ENCODE measurements at places on chromosomes 5 and 9.

DNA sequence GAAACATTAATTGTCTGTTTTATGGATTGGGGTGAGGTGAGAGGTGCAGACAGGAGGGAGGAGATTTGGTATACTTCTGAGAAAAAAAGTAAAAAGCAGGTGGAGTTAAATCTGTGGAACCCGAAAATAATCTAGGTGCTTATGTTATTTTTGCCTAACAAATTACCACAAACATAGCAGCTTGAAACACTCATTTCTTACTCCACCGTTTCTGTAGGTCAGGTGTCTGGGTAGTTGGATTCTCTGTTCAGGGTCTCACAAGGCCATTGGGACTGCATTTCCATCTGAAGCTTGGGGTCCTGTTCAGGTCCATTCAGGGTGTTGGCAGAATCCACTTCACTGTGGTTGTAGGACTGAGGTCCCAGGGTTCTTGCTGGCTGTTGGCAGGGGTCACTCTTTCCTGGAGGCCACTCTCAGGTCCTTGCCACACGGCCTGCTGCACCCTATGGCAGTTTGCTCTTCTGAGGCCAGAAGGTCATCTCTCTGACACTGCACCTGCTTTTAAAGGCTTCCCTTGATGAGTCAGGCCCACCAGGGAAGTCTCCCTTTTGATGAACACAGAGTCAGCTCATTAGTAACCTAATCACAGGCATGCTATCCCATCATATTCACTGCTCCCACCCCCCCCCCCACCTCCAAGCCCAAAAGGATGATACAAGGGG is 82.2 kb downstream of the TRIO start:
- DNase-seq: no peak

DNA sequence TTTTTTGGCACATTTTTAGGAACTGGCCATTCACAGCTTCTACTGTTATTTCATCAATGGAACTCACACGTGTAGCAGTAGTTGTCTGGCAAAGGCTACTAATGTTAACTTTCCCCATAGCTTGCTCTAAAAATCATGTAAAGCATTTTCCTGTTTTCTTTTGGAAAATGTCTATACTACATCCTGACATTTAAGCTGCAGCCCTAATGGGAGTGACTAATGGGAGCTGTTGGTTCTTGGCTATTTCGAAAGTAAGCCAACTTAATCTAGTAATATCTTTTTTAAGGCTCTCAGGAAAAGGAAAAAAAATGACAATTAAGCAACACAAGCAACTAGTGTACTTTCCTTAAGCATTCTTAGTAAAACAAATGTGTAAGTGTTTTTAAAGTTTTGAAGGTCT is 169.2 kb downstream of the SLC12A2 start:
- DNase-seq: no peak

GRCh38 chr5:94614156-94614805 is 4.1 kb downstream of the KIAA0825 start:
- no peak for DNase-seq

GRCh38 chr5:64619609-64620008 is 70.7 kb upstream of the SHISAL2B start:
- DNase-seq: no peak

GRCh38 chr9:115210699-115211098 is 92.7 kb upstream of the TNC start:
- no peak for DNase-seq

DNA sequence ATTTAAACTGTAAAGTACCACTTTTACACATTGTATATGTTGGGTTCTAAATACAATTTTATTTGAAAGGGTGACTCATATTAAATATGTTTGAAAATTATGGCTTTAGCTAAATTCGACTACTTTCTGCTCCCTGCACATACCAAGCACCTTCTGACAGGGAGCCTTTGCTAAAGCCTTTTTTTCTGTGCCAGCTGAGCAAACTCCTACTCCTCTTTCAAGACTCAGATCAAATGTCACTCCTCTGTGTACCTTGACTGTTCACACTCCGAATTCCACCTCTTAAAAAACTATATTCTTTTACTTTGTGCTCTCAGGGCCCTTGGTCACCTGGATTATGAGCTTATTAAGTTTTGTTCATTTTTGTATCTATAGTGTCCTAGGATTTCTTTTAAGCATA is 6.5 kb upstream of the OXCT1 start:
- no peak for DNase-seq

DNA sequence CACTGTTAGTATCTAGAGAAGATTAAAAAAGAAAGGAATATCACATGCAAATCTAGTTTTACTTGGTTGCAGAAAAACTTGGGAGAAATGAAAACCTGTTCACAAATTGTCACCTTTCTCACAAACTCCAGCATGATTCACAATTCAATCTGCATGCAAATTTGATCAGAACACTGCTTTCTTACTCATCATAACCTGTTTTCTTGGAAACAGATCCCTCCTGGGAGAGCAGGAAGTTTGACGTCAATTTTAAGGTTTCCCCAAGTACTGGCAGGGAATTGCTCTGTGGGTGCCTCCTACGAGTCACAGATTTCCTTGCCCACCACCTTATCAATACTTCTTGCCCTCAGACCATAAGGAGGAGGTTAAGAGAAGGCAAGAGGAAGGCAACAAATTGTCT is 30.2 kb upstream of the HTR4 start:
- DNase-seq: no peak

DNA sequence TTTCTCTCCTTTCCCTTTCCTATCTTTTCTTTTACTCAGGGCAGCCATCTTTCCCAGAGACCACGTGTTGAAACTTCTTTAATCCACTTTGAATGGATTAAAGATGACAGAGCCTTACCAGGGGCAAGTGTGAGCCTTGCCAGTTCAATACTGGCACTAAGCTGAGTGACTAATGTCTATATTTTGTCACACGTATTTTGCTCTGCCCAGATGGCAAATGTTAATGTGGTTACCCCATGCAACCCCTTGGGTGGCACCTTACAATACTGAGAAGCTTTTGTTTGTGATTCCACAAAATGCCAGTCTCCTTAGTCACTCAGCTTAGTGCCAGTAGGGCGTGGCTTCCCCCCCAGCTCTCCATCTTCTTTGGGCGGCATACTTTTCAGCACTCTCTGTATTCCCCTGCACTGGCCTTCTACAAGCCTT is 24.8 kb downstream of the ANXA1 start:
- no peak for DNase-seq

- DNase-seq: no peak
These were observed 26.2 kb upstream of the TGFBR1 start for GRCh38 chr9:99078717-99079116.

GRCh38 chr5:96733771-96734500 is 71.8 kb downstream of the CAST start:
- no peak for DNase-seq

DNA sequence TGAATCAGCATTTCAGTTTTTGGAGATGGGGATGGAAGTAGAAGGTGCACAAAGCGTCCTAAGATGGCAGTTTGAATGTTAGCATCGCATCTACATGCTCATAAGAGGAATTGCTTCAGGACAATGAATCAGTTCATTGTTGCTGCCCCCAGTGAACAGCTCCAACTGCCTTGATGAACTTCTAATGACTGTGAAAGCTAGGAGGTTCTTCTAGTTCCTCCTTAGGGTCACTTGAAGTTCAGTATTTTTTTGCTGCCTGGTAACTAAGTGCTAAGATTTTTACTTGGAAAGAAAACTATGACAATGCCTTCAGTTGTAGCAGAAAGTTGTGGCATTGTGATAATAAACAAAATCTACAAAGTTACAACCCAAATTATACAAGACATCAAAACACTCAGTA is 271.6 kb downstream of the RAB3C start:
- DNase-seq: no peak

- no peak for DNase-seq
These were observed 226.4 kb downstream of the PCSK5 start for GRCh38 chr9:76116913-76117312.

- DNase-seq: no peak
These were observed 1080.7 kb upstream of the NUDT12 start for GRCh38 chr5:104643320-104643719.

DNA sequence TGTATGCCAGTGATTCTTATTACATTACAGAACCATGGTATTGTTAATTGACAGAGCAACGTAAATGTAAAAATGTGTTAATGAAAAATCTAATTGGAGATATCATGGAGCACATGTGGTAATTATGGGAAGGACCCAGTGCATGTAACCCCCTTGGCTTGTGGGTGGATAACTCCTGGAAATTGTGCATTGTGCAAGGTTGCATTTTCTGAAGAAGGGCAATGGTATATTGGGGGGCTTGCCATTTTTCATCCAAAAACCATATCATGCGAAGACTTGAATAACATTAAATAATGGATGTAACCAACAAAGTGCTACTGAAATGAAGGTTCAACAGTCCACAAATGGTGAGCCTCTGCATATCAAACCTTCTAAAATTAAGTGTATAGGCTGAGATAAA is 47.6 kb downstream of the BASP1 start:
- DNase-seq: no peak

DNA sequence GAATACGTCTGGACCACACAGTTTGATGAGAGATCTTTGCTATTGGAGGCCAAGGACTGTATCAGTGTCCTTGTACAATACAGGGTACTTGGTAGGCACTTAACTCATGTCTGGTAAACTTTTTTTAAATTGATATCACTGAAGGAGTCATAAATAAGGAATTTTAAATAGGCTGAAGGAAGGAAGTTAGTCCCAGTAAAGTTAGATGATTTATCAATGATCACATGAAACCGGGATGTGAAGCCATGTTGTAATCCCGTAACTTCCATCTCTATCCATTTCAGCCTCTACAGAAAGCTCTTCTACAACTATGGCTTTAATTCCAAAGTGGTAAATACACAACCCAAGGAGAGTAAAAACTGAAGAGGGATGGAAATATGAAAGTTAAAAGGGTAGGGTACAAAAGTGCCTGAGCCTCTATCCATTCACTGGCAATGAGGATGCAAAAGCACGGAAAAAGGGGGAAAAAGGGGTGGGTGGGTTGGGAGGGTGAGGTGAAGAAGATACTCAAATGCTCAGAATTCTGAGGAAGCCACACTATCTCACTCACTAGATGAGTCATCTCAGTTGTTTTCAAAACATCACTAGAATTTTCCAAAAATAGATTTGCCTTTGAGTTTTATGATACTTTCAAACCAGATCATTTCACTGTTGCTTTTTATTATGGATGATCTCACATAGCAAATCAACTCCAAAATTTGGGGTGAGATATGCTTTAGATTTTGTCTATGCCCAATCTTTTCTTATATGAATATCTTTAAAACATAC is 1053.5 kb downstream of the NR2F1-AS1 start:
- DNase-seq: no peak

GRCh38 chr5:50856401-50857119 is 190.1 kb downstream of the PARP8 start:
- DNase-seq: no peak

DNA sequence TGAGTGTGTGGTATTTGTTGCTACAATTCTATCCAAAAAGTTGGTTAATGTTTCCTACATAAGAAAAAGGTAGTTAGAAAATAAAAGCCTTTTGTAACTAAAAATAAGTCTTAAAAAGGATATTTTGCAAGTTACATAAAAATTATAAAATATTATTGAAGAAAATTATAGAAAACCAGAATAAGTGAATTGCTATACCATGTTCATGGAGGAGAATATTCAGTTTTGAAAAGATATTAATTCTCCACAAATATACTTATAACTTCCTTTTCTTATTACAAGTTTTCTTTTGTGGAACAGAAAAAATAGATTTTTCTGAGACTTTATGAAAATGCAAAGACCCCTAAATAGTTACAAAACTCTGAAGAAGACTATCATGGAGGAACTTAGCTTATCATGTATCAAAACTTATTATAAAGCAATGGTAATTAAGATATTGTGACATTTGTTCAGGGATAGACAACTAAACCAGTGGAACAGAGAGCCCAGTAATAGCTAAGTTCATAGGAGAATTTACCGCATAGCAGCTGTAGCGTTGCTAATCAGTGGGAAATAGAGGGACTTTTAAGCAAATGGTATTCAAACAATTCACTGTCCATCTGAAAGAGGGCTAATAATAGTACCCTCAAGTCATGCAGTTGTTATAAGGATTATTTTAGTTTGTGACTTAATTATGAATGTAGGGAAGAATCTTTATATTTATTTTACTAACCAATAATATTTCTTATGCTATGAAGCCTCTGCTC is 515.2 kb upstream of the ZNF608 start:
- no peak for DNase-seq

Data from GM12892 (cell line).